ENCODE measurements at places on chromosomes 1 and 21. TPM values are rescaled to one million over a fixed set of nuclear protein-coding genes. Genes with fewer than 3 reads are reported as not detected.

DNA sequence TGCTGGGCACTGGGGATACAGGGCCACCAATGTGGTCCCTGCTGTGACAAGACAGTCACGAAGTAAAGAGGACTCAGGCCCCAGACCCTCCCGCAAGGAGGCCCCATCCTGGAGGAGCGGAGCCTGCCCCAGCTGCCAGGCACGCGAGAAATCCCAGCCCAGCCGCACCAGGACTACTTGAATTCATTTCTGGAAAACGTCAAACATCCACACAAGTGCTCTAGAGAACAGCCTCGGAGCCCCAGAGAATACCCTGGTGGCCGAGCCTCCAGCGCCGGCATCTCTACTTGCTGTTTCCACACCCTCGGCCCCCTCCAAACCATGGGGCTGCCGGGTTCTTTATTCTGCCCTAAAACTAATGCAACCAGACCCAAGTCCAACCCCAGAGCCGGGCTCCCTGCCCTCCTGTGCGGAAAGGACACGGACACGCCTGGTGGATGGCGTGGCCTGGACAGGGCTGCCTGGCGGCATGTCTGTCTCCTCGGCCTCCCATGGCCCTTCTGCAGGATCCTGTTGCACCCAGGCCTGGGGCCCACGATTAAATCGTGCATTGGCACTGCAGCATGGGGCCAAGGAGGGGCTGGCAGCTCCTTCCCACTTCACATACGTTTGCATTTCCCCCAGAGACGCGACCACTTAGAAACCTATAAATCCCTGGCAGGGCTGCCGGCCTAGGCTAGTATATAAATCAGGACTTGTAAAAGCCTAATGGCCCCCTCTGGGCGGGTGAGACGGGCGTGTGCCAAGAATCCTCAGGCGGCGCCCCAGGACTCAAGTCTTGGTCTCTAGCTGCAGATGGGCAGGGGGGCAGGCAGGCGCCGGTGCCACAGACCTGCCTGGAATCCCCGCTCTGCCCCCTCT is 41.2 kb downstream of the DMRTB1 start:
- no peak for DNase-seq

The LENEP gene
- total RNA-seq: not detected

DNA sequence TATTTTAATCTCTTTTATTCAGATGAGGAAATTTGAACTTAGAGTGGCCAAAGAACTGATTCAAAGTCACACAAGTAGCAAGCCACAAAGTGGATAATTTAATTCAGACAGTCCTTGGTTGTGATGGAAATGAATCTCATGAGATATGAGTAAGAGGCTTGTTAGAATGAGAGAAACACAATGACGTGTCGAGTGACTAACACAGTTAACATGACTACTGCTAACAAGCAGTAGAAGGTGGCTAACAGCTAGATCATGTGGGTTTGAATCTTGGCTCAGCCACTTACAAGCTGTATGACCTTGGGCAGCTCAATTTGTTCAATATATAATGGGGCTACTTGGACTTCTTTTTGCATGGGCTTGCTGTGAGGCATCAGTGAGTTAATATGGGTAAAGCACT is 104.5 kb upstream of the LMO4 start:
- peak; percentile 100 for DNase-seq

GRCh38 chr1:234253732-234254131 is 119.5 kb upstream of the COA6 start:
- no peak for DNase-seq

- DNase-seq: peak; percentile 92
Measured at GRCh38 chr1:94654031-94654430, 112.5 kb upstream of the F3 start.

DNA sequence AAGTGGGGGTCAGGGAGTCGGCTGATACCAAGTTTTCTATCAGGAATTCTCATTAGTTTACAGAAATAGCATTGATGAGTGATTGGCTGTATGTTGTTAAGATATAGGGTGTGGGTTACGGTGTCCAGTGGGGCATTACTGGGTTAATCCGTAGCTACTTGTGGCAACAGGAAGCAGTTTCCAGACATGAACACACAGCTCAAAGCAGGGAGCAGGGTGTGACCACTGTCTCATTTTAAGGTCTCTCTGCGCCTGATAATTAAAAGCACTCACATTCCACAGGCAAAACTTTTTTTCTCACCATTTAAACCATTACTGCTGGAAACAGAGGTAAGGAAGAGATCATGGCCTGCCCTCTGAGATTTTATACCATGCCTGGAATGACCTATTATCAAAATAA is 114.9 kb downstream of the SIK1 start:
- DNase-seq: peak; percentile 31

The AIM2 gene
- total RNA-seq: not detected

DNA sequence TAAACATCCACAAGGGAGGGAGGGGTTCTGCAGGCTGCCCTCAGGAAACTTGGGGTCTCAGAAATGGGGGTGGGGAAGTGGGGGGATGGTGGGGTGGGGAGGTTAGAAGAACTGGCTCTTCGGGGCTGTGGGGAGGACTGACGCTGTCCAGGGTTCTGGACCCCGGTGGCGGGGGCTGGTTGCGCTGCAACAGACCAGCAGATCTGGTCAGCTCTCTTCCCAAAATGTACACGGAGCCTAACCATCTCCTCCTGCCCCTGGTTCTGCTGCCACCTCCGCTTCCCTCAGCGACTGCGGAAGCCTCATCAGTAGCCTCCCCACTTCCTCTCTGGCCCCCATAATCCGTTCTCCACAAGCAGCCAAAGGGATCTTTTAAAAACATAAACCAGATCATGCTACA is 29.3 kb upstream of the C1QA start:
- DNase-seq: no peak

The HUNK gene
- total RNA-seq: under 0.01 TPM

DNA sequence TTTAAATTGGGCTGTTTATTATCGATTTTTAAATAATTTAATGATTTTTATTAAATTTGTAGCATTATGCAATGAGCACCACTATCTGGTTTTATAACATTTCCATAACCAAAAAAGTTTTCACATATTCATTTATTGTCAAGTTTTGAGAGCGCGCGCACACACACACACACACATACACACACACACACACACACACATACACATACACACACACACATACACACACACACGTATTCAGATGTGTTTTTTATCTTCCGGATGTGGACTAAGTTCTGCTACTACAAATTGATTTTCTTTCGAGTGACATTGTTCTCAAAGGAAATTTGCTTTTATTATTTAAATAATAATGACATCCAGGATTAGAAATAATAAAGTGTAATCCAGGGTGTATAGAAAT is 16.3 kb downstream of the CACHD1 start:
- DNase-seq: no peak

- DNase-seq: peak; percentile 20
Measured at GRCh38 chr1:156652131-156652991, 10.4 kb downstream of the BCAN start.

GRCh38 chr1:156143765-156144489 is 9.5 kb upstream of the SEMA4A start:
- DNase-seq: no peak

The FLG gene
- 0.26 TPM for total RNA-seq

DNA sequence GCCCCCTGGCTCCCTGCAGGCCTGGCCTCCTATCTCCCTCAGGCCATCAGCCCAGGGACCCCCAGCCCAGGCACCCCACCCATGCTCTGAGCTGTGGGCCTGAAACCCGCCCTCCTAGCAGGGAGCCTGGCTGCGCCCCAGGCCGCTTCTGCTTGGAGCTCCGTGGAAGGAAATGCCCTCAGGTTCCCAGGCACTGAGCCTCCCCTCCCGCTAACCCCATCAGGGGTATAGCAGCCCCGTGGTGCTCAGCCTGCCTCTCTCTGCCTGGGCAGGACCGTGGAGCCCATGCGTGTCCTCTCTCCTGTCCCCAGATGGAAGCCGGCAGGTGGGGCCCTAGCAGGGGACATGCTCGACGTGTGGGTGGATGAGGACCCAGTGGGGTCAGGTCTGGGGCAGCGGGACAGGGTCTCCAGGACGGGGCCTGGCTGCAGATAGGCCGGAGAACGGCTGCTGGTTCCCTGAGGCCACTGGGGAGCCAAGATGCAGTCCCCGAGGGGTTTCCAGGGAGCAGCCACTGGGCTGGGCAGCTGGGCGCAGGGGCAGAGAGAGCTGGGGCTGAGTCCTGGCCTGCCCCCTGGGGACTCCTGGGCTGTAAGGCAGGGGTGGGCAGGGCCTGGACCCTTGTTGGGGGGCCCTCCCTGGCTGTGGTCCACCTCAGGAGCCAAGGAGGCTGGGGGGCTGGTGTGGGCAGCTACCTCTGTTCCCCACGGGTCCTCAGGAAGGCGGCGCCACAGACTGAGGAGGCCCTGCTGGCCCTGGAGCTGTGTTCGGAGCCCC is 75.5 kb downstream of the MORN1 start:
- DNase-seq: no peak

The FAM43B gene
- total RNA-seq: not detected

DNA sequence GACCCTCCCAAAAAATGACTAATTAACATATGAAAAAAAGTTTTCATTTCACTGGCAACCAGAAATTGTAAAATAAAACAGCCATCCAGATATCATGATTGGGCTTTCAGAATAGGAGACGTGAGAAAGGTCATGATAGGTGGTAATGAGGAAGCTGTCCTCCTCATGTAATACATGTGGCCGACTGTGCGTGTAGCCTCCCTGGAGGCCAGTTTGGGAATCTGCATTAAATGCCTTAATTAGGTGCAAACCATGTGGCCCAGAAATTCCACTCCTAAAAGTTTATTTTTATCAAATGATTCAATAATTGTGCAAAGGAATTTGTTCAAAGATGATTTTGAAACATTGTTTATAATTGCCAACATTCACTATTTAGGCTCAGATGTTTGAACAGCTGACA is 127.6 kb upstream of the C1orf105 start:
- DNase-seq: no peak

GRCh38 chr1:166969074-166969677 is 6.2 kb downstream of the ILDR2 start:
- DNase-seq: no peak

- no peak for DNase-seq
Measured at GRCh38 chr1:245863566-245864184, 643.4 kb downstream of the SMYD3 start.

GRCh38 chr1:28510970-28511440 is 5.2 kb downstream of the RCC1 start:
- no peak for DNase-seq

The TADA1 gene
- 11.6 TPM for total RNA-seq

The PDZK1 gene
- 0.26 TPM for total RNA-seq

The ADCY10 gene
- 0.26 TPM for total RNA-seq

The HSF2BP gene
- total RNA-seq: 5.8 TPM

The VAV3 gene
- 10.5 TPM for total RNA-seq

- DNase-seq: no peak
Measured at GRCh38 chr1:26031611-26032220, 10.1 kb downstream of the EXTL1 start.

- DNase-seq: no peak
Measured at GRCh38 chr1:96361961-96362360, 359.6 kb upstream of the PTBP2 start.

DNA sequence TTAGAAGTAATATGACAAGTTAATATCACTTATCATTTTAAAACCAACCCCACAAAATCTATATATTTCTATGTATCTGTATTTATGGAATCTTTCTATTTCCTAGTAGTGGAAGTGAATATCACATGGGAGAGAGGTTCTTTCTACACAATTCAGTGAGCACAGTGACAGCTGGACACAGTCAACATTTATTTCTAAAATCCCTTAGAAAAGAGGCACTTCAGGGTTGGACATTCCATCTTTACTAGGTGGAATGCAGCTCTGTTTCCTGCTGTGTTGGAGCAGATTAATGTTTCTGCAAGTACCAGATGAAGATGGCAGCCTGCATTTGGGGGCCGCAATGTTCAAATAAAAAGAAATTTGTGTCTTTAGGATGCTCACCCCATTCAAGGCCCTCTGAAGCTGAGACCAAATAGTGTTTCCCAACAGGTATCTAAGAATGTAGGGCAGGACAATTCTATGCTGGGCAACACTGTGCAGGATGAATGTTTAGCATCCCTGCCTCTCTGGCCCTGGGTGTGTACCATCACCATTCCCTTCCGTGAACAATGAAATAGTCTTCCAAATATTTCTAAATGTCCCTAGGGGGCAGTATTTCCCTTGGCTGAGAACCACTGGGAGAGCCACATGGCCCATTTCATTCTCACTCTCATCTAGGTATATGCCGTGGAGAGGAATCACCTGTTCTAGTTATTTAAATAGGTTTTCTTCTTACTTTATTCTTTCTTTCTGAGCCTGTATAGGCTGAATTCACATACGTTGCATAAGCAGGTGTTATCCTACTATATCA is 394.8 kb downstream of the PRDM2 start:
- peak; percentile 17 for DNase-seq

- DNase-seq: no peak
Measured at GRCh38 chr21:45032977-45033710, 41.2 kb upstream of the ADARB1 start.

The TNFRSF25 gene
- 30.3 TPM for total RNA-seq

The RSBN1 gene
- 12.9 TPM for total RNA-seq

The AKT3 gene
- total RNA-seq: 7.9 TPM

The HSD3B2 gene
- total RNA-seq: not detected

GRCh38 chr1:6547301-6547700 is 7.0 kb downstream of the NOL9 start:
- DNase-seq: peak; percentile 72

DNA sequence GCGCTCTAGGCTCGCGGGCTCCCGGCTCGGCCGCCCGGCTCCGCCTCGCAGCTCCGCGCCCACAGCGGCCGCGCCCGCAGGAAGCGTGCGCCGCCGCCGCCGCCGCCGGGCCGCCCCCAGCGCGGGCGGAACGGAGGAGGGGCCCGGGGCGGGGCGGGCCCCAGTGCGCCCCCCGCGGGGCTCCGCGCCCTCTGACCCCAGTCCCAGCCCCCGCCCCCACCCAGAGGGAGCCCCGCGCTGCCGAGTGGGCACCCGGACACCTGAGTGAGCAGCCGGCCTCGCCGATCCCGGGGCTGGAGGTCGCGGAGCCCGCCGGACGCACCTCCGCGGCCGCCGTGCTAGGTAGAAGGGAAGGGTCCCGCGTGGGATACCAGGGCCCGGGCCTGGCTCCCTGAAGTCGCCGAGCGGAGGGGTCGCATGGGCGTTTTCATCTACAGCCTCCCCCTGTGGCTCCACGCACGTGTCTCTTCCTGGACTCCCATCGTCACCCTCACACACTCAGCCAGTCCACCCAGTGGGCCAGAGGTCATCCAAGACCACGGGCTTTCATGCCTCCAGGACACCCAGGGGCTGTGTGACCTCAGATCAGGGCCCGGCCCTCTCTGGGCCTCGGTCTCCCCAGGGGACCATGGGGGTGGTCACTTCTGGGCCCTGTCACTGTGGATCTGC is at the start of gene SDC3:
SDC3 (minus strand) TSS at position 63 of the 669 bp plus-strand sequence. CDS start 172 bp downstream, outside the sequence.
- no peak for DNase-seq

- DNase-seq: peak; percentile 94
Measured at GRCh38 chr1:16164213-16165072, 8.6 kb upstream of the EPHA2 start.

The PTGFRN gene
- 89.2 TPM for total RNA-seq

Data from bronchial epithelial cell (primary cell).